ENCODE measurements at places on chromosomes 5 and 9. TPM values are rescaled to one million over a fixed set of nuclear protein-coding genes. Genes with fewer than 3 reads are reported as not detected.

The TAS2R1 gene
- not detected for total RNA-seq

The ADAMTS2 gene
- not detected for total RNA-seq

The SURF1 gene
- total RNA-seq: 44.1 TPM

The KIAA1958 gene
- 2.4 TPM for total RNA-seq

The SLCO6A1 gene
- not detected for total RNA-seq

The GNA14 gene
- not detected for total RNA-seq

The ZNF608 gene
- total RNA-seq: 0.33 TPM

The PCDHGC5 gene
- 0.05 TPM for total RNA-seq

The SURF6 gene
- total RNA-seq: 26.2 TPM

The ST8SIA4 gene
- total RNA-seq: 0.30 TPM

The AGTPBP1 gene
- 7.4 TPM for total RNA-seq

The MCC gene
- 0.25 TPM for total RNA-seq

The IL4 gene
- not detected for total RNA-seq

The INIP gene
- total RNA-seq: 13.6 TPM

The SWI5 gene
- 46.5 TPM for total RNA-seq
